ENCODE measurements at places on chromosomes 2 and 18.

- no peak for DNase-seq
Measured at GRCh38 chr18:42707080-42707479, 408.4 kb downstream of the RIT2 start.

- no peak for DNase-seq
Measured at GRCh38 chr2:29000956-29001355, 19.9 kb downstream of the TOGARAM2 start.

DNA sequence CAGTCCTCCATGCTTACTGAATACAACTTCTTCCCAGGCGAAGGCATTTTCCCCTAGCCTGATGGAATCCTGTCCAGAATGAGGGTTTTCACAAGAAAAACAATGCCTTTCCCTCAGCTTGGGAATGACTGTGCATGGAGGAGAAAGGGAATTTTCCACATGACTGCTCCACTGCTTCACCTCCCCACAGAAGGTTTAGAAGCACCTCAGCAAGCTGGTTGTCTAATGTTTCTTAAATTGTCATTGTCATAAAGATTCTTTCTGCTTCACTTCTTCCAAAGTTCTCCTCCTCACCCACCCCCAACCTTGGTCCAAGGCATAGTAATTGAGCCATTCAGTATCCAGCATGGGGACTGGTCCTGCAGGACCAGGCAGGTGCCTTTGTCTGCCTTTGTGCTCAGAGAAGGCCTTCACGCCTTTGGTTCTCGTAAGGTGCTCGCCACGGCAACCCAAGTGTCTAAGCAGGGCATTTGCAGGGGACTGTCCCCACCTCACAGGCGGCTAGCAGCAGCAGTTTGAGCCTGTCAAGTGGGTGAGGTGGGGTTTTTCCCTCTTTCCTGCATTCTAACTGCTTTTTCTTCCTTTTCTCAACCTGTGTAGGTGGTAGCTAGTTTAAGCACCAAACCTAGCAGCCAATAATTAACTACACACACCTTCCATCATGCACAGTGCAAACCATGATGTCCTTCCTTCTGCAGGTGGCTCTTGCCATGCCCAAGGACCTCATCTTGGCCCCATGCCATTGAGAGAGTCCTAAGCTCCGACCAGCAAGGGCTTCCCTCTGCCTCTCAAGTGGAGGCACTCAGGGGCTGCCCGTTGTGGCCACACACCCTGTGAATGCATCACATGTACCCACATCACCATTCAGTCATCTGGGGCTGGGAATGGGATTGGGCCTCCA is 65.7 kb upstream of the BCL2L11 start:
- peak; percentile 62 for DNase-seq

GRCh38 chr2:88168386-88168785 is 1.8 kb upstream of the THNSL2 start:
- no peak for DNase-seq

GRCh38 chr2:54999182-54999581 is 51.1 kb downstream of the RTN4 start:
- DNase-seq, result no peak

DNA sequence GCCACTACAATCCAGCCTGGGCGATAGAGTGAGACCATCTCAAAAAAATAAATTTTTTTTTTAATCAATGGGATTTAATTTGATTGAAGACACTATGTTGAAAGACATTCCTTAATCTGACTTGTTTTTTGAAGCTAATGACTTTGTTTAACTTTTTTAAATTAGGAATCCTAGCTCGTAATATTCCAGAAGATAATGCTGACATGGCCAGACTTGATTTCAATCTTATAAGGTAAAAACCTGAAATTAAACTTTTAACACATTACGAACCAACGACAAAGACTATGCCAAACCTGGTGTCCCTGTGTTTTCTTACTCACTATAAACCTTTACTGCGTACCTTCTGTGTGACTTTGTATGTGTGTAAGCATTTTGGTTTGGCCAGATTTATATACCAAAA is 7.6 kb downstream of the ATIC start:
- DNase-seq, result no peak

DNA sequence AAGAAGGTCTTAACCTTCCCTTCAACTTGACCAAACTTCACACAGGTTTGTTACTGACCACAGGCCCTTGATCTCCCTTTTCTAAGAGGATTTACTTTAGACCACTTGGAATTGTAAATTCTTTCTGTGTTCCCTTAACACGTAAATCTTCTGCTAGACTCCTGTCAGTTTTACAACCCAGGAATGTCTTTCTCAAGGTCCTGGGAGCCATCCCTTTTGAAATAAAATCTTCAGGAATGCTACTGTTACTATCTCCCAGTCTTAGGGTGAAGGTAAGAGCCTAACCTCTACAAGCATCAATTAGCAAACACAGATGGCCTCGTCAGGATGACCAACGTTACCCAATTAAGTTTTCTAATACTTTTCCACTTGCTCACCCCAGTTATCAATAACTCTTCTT is 182.7 kb downstream of the NRXN1 start:
- DNase-seq, result no peak

DNA sequence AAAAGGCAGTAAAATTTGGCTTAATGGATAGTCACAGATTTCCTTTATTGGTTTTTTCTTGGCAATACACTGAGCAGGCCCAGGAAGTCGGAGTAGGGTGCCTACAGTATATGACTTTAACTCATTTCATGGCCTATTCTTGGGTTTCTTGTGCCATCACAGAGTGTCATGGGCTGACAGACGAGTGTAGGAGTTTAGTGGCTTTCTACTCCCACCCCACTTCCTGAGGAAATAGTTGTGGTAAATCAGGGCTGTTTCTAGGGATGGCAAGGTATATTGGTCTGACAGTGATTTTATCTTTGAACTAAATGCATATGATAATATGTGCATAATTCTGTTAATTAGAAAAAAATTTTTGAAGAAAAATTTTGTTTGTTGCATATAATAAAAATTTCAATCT is 100.1 kb downstream of the PLCL1 start:
- no peak for DNase-seq

DNA sequence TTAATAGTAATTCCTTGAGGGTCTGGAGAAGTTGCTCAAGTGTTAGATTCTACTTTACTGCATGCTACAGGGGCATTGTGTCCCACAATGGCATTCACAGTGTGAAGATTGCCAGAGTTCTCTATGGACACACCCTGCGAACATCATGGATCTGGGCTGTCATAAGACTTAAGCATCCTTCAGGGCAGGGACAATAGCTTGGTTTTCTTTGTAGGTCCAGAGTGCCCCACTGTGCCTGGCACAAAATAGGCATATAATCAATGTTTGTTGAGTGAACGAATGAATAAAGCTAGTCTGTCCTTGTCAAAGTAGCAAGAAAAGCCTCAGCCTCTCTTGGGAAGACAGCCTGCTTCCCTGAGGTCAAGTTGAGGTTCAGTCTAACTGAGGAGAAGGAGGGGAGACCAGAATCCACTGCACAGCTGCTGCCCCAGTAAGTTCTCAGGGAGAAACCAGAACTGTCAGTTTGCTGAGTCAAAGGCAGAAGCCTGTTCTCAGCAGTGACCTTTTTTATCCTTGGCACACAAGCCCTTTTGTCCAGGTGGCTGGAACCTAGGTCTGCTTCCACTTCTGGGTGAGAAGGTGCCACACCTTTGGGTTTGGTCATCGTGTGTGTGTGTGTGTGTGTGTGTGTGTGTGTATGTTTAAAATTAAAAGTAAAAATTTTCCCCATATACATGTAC is 15.0 kb downstream of the INPP4A start:
- DNase-seq, result peak; percentile 29

GRCh38 chr2:132891498-132891897 is 221.5 kb upstream of the LYPD1 start:
- DNase-seq, result no peak

DNA sequence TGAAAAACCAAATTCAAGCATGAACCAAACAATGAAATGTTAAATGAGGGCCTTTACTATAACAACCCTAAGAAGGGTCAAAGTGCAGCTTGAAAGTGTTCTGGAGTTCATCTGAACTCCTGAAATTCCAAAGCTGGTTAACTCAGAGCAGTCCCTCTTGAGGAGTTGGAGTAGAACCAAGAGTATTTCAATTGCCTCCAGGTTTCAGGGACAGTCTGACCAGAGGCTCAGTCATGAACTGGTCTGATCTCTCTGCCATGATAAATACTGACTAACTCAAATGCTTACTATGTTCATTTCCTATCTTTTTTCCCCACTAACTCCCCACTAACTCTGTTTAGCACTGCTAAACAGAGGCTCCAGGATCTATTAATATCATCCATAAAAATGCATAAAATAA is 2.7 kb downstream of the STARD7 start:
- DNase-seq, result no peak

- DNase-seq, result no peak
Measured at GRCh38 chr2:240401308-240401707, 34.2 kb upstream of the GPC1 start.

GRCh38 chr2:17615728-17616351 is 75.3 kb downstream of the VSNL1 start:
- DNase-seq, result no peak

GRCh38 chr18:10377956-10378355 is 76.5 kb upstream of the APCDD1 start:
- no peak for DNase-seq

- no peak for DNase-seq
Measured at GRCh38 chr18:71529703-71530303, 1014.3 kb downstream of the CBLN2 start.

GRCh38 chr2:163990101-163990500 is 254.3 kb upstream of the FIGN start:
- DNase-seq, result no peak

GRCh38 chr2:208294482-208295024 is 28.5 kb downstream of the PIKFYVE start:
- DNase-seq, result no peak

- no peak for DNase-seq
Measured at GRCh38 chr2:53334610-53335009, 433.0 kb upstream of the CHAC2 start.

DNA sequence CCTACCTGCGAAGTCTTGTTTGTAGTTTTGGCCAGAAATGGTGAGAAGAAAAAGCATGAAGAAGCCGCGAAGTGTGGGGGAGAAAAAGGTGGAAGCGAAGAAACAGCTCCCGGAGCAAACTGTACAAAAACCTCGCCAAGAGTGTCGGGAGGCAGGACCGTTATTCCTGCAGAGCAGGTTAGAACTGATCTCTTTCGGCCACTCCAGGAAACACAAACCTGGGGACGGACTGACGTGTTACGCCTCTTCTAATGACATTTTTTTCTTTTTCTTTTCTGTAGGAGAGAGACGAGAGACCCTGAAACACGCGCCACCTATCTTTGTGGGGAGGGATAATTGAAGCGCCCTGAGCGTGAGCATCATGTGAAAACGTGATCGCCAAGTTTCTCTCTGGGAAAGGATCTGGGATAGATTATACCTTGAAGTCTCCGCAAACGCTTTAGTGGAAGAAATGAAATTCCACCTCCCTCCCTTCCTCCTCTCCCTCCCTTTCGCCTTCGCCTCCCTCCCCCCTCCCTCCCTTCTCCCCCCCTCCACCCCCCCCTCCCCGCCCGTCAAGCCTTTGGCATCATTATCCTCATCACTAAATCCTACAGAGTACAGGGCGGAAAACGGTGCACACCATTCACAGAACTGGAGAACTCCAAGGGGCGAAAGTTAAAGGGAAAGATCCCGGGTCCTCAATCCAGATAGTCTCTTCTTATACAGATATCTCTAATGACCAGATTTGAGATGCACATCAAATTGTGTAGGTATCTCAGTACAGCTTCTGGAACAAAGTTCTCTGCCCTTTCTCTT is at the start of gene ZEB2:
Gene ZEB2 (minus strand): TSS at position 186 of the 798 bp plus-strand sequence. CDS start 2,769 bp downstream, outside the sequence.
- DNase-seq, result peak; percentile 45

DNA sequence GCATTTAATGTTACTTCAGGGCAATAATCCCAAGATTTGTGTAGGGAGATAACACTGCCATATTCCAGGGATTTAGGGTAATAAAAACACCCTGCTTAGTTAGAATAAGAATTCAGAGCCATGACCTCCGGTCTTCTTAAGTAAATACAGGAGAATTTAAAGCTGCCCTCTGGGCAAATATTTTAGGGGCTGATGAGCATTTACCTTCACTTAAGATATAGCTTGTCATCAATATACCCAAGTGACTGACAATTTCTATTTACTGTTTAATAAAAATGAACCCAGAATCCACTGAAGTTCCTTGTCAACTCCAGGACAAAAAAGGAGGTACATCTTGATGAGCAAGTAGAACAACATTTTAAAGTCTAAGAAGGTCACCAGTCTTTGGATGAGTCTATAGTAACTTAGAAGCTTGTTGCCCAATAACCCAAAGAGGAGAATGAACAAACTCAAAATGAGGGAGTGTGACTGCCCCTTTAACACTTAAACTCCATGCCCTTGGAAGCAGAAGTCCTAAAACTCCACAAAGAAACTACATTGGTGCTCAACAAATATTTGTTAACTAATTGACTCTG is 24.3 kb upstream of the IKZF2 start:
- no peak for DNase-seq

DNA sequence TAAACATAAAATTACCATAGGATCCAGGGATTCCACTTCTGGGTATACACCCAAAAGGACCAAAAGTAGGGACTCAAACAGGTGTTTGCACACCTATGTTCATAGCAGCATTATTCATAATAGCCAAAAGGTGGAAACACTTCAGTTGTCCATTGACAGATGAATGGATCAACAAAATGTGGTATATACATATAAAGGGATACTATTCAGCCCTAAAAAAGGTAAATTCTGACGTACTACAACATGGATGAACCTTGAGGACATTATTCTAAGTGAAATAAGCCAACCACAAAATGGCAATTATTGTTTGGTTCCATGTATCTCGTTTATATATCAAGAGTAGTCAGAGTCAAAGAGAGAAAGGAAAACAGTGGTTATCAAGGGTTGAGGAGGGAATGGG is 128.1 kb downstream of the MTCL1 start:
- no peak for DNase-seq

DNA sequence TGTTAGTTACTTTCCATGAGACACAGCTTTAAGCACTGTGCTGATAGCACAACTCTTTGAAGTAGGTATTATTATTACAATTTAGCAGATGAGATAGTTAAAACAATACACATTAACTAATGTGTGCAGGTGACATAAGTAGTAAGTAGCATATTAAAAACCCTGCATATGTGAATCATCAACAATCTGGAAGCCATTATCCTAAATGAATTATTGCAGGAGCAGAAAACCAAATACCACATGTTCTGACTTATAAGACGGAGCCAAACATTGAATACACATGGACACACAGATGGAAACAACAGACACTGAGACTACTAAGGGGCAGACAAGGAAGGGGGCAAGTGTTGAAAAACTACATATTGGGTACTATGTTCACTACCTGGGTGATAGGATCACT is 300.3 kb upstream of the GULP1 start:
- DNase-seq, result no peak
